ENCODE measurements at places on chromosomes 2 and 18.
A peak's percentile ranks its signal among the peaks of the same experiment; 100 is the strongest.

- peak; percentile 90 for DNase-seq
Measured at GRCh38 chr2:65382776-65383357, 49.5 kb downstream of the SPRED2 start.

- no peak for DNase-seq
Measured at GRCh38 chr2:27139310-27139709, at the start of gene PRR30. Gene PRR30 (minus strand): TSS chr2:27139410. CDS start chr2:27138329, 1,081 bp downstream.

GRCh38 chr18:64100116-64100922, 48.6 kb downstream of the LINC00305 start:
- no peak for DNase-seq

- DNase-seq = peak; percentile 52
Measured at GRCh38 chr18:23573626-23574431, 12.5 kb downstream of the NPC1 start.

GRCh38 chr2:217270485-217271121, 410.7 kb upstream of the TNP1 start:
- DNase-seq = no peak

- no peak for DNase-seq
Measured at GRCh38 chr2:135694711-135695110, 46.9 kb upstream of the UBXN4 start.

- no peak for DNase-seq
Measured at GRCh38 chr18:56097621-56098020, 509.6 kb upstream of the TCF4 start.

DNA sequence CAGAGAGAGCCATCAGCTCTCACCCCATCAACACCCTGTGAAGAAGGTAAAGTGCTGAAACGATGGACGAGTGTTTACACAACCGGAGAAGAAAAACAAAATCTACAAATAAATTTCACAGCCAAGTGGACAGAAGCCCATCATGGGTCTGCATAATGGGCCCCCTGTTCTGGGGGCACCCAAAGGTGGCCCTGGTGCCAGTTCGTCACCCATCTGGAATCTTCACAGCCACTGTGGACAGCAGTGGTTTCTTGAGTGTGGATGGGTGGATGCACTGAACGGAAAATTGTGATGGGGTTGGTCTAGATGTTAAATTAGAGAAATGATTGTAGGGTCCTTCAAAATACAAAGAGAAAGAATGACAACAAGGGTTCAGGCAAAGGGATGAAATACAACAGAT, 38.8 kb downstream of the ANKMY1 start:
- DNase-seq = no peak

GRCh38 chr2:65786765-65787164, 354.4 kb upstream of the SPRED2 start:
- no peak for DNase-seq

DNA sequence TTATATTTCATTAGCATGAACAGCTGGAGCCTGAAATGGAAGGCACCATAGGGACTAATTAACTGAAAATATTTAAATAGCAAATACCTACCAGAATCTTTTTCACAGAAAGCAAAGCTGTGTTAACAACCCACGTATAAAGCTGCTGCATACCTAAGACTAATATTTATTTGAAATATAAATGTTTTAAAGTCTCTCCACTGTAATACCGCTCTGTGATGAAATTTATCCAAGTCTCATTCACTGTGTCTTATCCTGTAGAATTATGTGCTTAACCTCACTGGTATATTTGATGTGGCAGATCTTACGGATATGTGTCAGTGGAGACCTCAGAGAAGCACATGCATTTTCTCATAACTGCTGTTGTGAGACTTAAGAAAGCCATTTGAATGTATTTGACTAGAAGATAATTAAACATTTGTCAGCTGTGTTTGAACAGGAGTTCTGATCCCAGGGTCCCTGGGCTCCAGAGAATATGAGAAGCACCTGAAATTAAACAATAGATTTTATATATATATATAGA, 373.3 kb downstream of the ZNF804A start:
- no peak for DNase-seq

DNA sequence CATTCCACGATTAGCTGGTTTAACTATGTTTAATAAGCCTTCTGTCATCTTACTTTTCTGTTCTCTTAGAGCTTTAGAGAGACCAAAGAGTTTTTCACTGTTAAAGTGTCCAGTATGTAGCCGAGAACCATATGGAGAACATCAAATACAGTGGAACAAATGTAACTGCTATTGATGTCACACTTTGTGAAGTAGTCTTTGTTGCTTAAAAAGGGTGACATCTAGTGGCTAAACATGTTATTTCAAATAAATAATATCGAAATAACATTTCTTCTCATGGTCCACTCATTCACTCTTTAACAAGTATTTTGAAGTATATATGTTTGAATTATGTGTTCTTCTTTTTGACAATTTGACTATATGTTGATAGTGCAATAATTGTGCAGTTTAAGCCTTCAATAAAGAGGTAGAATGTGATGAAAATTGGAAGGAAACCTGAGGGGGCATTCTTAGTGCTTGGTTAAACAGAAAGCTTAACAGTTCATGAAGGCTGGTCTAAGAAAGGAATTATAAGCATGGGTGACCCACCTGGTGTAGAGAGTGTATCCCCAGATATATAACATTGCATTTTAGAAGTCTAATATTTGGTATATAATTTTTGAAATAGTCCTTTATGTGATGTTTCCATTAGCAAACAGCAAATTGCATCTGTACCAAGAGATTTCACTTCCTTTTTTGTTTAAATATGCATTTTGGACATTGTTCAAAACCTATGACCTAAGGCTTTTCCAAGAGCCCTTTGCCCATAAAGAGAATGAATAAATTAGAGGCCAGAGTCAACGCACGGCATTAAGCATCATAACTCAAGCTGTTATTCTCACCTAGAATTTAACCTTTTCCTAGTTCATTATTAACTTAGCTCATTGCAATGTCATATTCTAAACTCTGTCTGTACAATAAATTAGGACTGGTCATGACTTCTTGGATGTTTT, 112.1 kb downstream of the KYNU start:
- DNase-seq = no peak

- no peak for DNase-seq
Measured at GRCh38 chr2:25184254-25184653, 15.9 kb upstream of the POMC start.

GRCh38 chr2:39851651-39852110, 72.6 kb upstream of the THUMPD2 start:
- DNase-seq = peak; percentile 22

GRCh38 chr2:216188956-216189355, 79.8 kb downstream of the XRCC5 start:
- DNase-seq = no peak

DNA sequence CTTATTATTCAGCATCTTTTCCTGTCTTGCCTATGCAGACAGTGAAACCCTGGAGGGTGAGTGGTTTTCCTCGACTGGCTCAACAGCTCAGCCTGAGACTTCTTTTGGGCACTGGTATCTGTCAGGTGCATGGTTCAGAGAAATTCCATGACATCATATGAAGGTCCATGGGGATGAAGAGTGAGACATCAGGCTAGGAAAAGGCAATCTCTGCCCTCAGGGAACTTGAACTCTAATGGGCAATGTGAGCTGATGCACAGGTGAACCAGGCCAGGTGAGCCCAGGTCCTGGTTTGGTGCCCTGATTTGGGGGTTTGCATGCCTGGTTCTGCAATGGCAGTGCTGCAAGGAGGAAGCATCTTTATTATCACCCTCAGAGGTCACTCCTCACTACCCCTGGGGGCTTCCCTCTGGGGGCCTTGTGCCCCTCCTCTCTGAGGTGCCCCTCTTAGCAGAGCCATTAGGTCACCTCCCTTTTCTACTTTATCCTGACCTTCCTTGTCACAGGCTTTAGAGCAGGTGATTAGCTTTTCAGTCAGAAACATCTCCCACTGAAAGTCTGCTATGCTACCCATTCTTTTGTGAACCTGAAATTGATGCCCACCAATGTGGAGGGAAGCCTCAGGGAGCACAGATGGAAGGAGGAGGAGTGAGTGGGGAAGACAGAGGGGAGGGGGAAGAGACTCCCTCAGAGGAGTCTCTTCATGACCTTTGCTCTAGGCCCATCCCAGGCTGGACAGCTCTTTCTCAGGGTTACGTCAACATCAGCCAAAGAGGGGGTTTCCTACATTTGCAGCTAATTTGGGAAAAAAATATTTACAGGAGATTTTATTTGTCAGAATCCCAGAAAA, 47.3 kb downstream of the MERTK start:
- no peak for DNase-seq

- DNase-seq = no peak
Measured at GRCh38 chr2:9391961-9392720, 31.2 kb downstream of the ITGB1BP1 start.

DNA sequence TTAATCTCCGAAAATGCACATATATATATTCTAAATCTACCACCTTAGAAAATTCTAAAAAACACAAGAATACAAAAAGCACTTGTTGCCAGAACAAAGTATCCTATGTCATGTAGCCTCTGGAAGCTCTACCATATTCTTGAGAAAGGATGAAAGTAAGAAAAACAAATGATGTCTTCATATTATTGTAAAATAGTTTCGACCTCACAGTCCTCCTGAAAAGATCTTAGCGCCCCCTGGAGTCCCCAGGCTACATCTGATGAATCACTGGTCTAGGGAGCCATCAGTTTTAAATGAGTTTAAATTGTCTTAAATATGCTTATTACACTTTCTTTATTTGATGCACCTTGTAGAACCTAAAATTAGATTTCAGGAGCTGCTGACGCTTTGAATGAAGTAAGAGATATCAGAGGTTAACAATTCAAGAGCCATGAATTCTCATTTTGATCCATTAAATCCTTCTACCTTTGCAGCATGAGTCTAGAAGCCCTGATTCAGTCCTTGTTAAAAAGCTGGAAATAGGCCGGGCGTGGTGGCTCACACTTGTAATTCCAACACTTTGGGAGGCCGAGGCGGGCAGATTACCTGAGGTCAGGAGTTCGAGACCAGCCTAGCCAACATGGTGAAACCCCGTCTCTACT, 138.8 kb downstream of the MCFD2 start:
- peak; percentile 28 for DNase-seq

DNA sequence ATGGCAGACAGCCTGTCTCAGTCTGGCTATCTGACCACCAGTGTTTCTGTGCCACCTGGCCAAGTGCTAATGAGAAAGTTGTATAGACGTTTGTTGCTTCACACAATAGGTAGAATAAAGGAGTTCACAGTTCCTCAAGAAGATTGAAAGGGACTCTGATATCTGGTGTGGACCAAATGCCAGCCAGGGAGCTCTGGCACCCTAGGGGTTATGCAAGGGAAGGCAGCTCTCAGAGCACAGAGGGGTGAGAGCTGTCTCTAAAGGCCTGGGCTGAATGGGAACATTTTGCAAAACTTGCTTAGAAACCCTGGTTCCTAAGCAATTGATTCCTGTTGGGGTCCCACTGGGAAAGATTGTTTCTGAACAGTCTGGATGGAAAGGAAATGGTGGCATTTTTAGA, 553.8 kb downstream of the EPHA4 start:
- no peak for DNase-seq

DNA sequence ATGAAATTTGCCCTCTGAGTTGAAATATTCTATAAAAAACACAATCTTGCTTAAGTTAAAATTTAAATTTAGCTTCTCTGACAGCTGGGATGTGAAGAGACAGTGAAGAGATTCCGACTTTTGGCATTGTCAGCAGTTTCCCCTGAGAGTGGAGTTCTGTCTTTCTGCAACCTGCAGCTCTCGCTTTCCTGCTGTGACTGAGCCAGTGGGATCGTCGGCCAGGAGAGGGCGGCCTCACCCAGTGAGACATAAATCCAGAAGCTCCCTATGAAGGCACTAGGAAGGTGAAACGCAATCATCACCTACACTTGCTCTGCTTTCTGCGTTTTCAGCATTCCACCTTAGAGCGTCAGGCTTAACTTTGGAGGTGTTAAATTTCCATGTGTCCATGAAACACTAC, 75.4 kb upstream of the HNMT start:
- no peak for DNase-seq

GRCh38 chr2:26670171-26670570, 22.4 kb upstream of the KCNK3 start:
- no peak for DNase-seq

- no peak for DNase-seq
Measured at GRCh38 chr2:23563673-23564614, 179.0 kb downstream of the KLHL29 start.

- DNase-seq = no peak
Measured at GRCh38 chr18:678482-679182, 21.2 kb downstream of the TYMS start.

- no peak for DNase-seq
Measured at GRCh38 chr2:25035537-25036220, 6.2 kb upstream of the EFR3B start.

GRCh38 chr18:27540111-27540510, 355.0 kb upstream of the CHST9 start:
- DNase-seq = no peak

- peak; percentile 68 for DNase-seq
Measured at GRCh38 chr18:62863579-62864001, 148.2 kb downstream of the PHLPP1 start.

GRCh38 chr2:71852141-71852711, 295.4 kb downstream of the CYP26B1 start:
- DNase-seq = no peak

DNA sequence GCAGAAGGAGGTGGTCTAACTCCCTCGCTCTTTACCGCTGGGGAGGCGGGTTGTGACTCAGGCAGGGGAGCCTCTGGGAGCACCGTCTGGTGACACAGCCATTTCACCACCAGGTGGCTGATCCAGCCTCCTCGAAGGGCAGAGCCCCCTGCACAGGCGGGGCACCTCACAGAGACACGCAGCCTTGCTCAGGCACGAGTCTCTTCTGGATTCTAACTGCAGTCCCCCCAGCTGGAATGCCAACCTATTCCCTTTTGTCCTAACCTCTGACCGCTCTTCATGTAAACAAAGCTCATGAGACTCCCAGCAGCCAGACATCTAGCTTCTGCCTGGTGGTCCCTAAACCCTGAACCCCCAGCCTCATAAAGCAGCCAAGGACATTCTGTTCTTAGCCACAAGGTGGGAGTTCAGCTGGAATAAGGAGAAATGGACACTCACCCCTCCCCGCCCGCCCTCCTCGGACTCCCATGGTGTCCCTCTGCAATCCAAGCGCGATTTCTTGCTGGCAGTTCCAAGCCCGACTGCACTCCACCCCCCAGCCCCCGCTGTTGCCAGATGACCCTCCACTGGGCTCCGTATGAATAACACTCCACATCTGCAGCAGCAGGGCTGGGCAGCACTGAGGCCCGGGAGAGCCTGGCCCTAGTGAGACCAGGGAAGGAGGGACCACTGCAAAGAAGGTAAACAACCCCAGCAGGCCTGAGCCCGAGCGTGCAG, 84.3 kb downstream of the TNS1 start:
- DNase-seq = no peak

- DNase-seq = no peak
Measured at GRCh38 chr2:12270876-12271588, 445.7 kb upstream of the TRIB2 start.

DNA sequence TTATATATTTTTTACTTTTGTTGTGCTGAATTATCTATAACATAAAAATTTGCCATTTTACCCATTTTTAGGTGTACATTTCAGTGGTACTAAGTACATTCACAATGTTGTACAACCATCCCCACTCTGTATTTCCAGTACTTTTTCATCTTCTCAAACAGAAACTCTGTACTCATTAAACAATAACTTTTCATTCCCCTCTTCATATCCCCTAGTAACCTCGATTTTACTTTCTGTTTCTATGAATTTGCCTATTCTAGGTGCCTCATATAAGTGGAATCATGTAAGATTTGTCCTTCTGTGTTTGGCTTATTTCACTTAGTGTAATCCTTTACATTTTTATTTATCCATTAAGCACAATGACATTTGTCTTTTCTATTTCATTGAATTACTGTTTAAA, 51.3 kb downstream of the GTF2A1L start:
- DNase-seq = no peak

GRCh38 chr2:22957446-22957845, 427.5 kb upstream of the KLHL29 start:
- DNase-seq = no peak

GRCh38 chr18:2009942-2010697, 561.2 kb downstream of the METTL4 start:
- no peak for DNase-seq
